EH (cell line): ENCODE measurements at places on chromosomes 4 and X.

GRCh38 chr4:181959121-181959520 lies 284.1 kb upstream of the TENM3 start:
- peak; percentile 95 for DNase-seq

DNA sequence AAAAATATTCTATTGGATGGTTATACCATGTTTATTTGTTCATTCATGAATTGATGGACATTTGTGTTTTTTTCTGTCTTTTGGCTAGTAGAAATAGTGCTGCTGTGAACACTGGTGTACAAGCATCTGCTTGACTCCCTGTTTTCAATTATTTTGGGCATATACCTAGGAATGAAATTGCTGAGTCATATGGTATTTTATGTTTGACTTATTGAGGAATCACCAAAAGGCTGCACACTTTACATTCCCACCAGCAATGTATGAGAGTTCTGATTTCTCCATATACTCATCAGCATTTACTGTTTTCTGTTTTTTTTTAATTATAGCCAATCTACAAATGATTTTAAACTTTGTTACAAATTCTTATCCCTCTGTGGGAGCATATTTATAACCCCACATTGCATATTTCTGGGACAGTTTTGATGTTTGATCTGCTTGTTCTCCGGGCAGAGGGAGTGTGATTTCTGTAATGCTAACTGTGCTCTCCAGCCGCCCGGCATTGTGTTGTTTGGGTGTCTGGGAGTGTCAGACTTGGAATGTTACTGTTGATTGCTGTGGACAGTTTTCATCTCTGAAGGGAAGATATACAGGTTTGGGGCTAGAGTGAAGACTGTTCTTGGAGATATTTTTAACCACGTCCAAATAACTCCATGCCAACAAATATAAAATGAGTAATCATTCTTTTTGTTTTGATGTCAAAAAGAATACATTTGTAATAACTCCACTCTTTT lies 60.5 kb upstream of the PGRMC2 start:
- peak; percentile 50 for DNase-seq

GRCh38 chr4:182695009-182695408 lies 222.2 kb downstream of the DCTD start:
- no peak for DNase-seq

GRCh38 chrX:22032084-22032483 lies at the start of gene PHEX:
Gene PHEX (plus strand): TSS chrX:22032325. CDS start chrX:22033006, 681 bp downstream.
- DNase-seq: no peak

DNA sequence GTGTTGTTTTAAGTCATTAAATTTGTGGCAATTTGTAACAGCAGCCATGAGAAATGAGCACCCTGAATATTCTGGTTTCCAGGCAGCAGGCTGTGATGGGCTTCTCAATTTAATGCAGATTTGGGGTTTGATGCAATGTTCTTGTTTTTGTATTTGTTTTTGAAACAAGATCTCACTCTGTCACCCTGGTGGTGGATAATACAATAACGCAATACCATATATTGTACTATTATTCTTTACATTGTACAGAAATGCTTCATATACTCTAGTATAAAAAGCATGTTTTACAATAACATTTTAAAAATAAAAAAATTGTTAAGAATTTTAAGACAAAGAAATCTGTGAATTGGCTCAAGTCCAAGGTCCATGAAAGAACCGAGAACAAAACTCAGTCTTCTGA lies 129.1 kb downstream of the USP46 start:
- no peak for DNase-seq

DNA sequence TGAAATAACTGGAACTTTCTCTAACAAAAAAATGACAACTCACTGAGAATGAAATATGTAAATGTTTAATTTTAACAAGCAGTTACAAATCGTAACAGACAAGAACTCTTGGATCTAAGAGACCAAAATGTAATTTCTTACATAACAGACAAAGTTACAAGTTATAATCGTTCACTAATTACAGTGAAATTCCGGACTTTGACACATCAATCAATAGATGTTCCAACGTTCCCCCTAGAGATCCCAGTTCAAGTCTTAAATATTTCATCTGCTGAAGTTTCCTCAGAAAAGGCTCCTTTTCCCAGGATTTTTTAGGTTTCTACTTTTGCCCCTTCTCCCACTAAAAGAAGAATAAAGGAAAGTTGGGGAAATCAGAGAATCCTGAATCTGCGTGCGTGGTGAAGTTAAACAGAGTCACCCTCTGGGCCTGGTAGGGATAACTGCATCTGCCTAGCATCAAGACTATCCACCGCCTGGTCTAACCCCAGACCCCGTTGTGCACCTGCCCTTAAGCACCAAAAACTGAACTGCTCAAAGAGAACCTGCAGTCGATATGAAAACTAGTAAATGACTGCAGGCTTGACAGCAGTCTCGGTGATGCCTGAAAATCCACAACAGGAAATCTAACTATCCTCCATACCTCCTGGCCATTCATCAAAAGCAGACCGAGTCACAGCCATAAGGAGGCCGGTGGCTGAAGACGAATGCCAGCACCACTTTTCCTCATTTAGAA lies 2.3 kb downstream of the IRF2 start:
- no peak for DNase-seq

GRCh38 chrX:86322913-86323312 lies 174.7 kb downstream of the DACH2 start:
- DNase-seq: no peak

DNA sequence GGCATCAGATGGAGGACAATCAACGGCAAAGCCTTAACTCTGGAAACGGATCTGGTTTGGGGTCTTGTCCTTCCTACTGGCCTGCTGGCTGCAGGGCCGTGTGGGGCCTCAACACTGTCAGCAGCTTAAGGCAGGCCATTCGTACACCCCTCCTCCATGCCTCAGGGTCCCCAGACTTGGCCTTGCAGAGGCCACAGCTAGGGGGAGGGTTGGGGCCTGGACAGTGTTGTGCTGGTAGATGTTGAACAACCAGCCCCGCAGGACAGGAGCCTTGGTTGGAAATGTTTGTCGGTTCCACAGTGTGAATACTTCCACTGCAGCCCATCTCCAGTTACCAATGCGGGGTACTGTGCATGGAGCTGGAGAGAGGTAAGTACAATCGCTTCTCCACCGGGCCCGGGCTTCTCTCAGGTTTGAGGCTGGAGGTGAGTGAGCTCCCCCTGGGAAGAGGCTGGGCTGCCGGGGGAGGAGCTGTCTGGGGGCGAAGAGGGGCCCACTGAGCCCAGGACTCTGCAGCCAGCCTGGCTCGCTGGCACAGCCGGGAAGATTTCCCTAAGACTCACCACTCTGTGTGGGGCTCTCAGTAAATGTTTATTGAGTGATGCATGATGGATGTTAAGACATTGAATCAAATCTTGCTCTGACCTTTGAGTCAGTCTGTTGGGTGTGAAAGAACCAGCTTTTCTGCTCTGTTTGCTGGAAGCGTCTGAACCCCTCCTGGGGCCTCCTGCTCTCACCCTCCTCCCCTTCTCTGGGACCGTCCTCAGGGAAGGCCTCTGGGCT lies 19.7 kb upstream of the GPR78 start:
- DNase-seq: peak; percentile 69

- DNase-seq: peak; percentile 90
Observed at GRCh38 chrX:136055651-136056221, 70.5 kb downstream of the SLC9A6 start.

DNA sequence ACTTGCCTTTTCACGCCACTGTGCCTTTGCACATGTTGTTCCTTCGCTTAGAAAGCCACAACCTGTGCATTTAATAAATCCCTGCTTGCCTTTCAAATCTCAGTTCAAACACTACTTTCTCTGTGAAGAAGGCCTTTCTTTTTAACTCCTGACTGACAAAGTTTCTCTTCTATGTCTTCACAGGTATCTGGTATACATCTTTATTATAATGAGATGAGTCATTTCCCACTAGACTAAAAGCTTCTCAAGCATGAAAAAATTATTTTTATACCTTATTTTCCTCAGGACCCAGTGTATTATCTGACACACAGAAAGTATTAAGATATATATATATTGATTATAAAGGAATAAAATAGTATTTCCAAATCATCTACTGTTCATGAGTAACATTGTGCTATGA lies 189.9 kb downstream of the TBCK start:
- no peak for DNase-seq

- no peak for DNase-seq
Observed at GRCh38 chr4:302381-302780, 2.9 kb downstream of the ZNF732 start.

DNA sequence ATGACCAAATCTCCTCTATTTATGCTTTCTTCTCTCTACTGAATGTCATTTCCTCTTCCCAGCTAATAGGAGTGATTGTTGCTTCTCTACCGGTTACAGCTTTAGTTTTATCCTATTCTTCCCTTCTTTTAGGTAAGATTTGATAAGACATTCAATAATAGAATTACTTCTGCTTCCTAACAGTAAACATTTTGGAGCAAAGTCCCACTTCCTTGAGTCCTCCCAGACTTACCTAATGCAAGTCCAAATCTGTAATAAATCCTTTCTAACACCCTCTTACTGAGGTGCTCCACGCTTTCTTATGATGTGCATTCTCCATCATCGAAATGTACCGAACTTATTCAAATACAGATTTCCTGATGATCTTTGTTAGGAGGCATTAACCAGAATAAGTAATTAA lies 79.2 kb upstream of the GPM6A start:
- no peak for DNase-seq

DNA sequence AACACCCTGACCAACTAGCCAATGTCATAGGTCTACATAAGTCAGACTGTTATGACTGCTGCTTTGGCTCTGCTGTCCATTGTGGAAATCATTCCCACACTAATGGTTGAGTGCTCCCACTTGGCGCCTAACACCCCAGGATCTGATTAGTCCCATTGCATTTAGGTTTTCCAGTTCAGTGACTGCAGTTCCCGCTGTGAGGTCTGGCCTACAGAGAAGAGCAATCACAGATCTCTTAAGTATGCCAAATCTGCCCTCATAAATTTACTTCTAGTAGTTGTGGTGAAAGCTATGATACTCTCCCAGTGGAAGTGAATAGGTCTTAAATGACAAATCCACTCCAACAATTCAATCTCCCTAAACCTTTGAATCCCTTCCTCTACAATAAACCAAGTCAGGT lies 77.3 kb upstream of the IL2 start:
- no peak for DNase-seq

DNA sequence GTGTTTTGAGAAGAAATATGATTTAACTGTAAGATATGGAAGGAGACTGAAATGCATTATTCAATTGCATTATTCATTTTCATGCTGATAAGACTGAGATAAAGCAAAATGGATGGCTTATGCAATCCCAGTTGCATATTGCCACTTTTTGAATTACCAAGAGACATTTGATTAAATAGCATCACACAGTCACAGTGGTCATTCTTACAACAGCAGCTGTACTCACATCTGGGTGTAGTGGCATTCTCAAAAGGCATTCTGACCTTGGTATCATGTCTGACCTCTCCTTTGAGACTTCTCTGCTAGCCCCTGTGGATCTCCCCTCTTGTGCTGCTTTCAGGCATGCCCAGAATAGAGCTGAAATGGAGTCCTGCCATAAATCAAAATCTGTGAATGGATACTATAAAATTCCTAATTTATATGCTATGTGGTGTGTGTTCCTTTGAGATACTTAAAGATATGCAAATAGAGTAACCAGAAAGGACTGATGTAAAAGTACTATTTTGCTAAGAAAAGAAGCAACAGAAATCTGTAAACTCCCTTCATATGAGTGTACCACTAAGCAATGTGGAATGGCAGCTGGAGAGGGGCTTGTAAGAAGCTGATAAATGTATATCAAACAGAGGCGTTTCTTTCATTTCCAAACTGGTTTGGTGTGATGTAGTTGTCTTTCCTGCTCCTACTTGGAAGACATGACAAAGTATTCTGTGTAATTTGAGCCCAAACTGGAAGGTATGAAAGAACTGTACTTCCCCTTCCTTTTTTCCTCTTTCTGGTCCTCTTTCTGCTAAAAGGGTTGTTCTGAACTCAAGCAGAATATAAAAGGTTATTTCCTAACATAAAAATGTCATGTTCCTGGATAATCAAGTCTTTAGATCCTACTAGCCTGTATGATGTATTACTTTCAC lies 25.4 kb upstream of the METAP1 start:
- no peak for DNase-seq

GRCh38 chrX:142428916-142429315 lies 223.8 kb upstream of the MAGEC2 start:
- no peak for DNase-seq

- DNase-seq: no peak
Observed at GRCh38 chrX:38649674-38650647, 88.6 kb downstream of the TSPAN7 start.

GRCh38 chr4:85084371-85085094 lies 118.0 kb upstream of the WDFY3 start:
- peak; percentile 64 for DNase-seq

- DNase-seq: no peak
Observed at GRCh38 chrX:12929701-12930100, 23.3 kb downstream of the TLR8 start.

- no peak for DNase-seq
Observed at GRCh38 chrX:72176981-72177380, 4.6 kb upstream of the PIN4 start.

DNA sequence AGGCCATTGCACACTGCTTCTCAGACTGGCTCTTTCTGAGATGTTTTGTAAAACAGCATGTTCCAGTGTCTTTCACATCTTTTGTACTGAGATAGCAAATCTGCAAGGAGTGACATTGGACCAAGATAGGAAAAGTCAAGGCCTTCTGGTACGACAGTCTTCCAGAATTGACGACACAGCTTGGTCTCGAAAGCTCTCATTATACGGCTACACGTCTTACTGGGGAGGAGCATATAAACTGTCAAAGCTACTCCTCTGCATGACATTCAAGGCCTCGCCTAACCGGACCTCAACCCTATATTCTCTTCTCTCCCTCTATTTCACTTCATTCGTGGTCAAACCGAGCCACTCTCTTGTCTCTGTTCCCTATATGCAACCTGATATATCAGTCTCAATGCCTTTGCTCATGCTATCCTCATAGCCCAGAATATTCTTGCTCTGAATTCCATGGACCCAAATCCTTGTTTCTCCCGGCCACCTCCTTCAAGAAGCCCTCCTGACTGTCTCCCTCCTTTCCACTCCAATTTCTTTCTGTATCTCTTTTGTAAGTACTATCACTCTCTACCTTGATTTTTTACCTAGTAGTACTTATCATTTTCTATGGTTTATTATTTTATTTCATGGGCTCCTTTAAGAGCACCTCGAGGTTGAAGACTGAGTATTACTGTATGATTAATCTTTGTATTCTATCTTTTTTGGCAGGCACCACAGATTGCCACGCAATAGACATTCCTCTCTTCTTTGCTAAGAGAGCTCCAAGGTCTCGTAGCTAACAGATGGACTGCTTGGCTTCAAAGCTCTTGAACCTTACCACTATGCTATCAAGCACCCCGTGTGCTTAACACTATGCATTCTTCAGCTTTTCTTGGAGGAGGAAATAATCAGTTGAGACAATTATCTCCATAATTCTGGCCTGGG lies 35.1 kb downstream of the RBM47 start:
- DNase-seq: peak; percentile 82

DNA sequence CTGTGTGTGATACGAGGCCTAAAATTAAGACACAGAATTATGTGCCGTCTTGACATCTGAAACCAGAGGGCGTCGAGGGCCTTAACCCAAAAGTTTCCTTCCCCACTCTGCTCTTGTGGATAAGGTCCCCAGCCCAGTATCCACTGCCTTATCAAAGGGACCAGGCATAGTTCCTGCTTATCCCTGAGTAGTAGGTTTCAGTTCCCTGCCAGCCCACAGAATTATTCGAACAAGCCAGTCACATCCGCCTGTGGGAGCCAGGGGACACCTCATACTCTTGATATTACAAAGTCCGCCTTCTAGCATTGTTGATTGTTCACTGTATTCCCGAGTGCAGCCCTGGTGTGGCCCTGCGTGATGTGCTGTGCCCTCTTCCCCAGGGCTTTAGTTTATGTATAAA lies 5.4 kb upstream of the MMRN1 start:
- no peak for DNase-seq

GRCh38 chrX:109312757-109313156 lies 169.1 kb downstream of the GUCY2F start:
- no peak for DNase-seq

- DNase-seq: peak; percentile 78
Observed at GRCh38 chrX:71315917-71316316, 14.4 kb downstream of the ITGB1BP2 start.
